ENCODE measurements at places on chromosomes 13 and 19. TPM values are rescaled to one million over a fixed set of nuclear protein-coding genes. Genes with fewer than 3 reads are reported as not detected.
A peak's percentile ranks its signal among the peaks of the same experiment; 100 is the strongest.

DNA sequence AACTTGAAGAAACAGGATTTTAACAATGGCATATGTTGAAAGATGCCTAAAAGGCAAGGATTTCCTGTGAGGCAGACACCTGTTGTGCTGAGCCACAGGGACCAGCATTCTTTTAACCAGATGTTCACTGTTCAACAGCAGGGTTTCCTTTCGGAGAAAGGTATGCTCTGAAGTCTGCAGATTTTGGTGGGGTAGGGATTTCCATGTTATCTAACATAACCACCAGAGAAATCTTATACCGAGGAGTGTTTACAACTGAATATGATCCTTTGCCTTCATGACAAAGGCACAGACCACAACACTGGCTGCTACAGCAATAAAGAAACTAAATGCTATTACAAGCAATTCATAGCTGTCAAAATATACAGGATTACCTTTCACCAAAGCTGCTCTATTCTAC lies 48.1 kb downstream of the MPHOSPH8 start:
- no peak for DNase-seq

DNA sequence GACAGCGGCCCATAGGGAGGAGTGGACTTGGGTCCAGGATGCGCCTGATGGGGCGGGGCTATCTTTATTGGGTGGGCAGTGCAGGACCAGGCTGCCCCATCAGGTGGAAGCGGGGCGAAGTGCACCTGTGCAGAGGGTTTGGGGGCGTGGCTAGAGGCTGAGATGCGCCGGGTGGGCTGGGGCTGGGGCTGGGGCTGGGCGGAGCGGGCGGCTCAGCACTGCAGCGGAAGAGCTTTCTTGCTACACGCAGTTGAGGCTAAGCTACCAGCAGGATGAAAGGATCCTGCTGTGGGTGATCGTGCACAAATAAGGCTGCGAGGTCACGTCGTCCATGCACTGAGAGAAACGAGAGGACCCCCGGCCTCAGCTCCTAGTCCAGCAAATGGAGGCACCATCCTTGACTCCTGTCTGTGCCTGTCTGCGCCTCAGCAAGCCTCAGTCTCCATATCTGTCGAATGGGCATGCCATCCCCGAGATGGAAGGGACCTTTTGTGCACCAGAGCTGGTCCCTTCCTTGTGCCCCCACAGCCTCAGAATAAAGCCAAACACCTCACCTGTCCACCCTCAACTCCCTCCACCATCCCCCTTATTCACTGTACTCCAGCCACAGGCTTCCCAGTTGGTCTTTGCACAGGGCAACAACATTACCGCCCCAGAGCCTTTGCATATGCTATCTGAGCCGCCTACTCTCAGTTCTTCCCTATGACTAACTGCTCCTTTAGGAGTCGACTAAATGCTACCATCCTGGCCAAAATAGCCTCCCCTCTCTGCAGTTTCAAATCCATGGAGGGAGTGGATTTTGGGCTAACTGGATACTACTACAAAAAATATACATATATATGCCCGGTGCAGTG lies 21.0 kb upstream of the HOMER3 start:
- no peak for DNase-seq

- no peak for DNase-seq
Observed at GRCh38 chr13:60398907-60399589, 2.0 kb downstream of the TDRD3 start.

- no peak for DNase-seq
Observed at GRCh38 chr19:30674656-30675055, 302.5 kb downstream of the ZNF536 start.

DNA sequence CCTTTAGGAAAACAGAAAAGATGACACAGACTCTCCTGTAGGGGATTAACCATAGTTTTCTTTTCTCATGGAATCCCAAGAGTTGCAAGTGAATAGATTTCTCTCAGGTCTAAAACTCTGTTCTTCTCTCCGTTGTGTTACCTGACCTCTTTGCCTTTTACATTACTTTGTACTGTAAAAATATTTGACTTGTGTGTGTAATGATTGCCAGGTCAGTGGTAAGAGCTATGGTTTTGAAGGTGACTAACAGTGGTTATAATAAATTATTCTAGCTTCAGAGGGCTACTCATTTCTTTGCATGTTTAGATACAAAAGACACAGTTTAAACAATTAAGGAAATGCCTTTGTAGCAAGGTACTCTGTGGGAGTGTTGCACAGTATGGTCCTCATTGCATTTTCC lies 23.0 kb upstream of the PSG2 start:
- DNase-seq, result no peak

DNA sequence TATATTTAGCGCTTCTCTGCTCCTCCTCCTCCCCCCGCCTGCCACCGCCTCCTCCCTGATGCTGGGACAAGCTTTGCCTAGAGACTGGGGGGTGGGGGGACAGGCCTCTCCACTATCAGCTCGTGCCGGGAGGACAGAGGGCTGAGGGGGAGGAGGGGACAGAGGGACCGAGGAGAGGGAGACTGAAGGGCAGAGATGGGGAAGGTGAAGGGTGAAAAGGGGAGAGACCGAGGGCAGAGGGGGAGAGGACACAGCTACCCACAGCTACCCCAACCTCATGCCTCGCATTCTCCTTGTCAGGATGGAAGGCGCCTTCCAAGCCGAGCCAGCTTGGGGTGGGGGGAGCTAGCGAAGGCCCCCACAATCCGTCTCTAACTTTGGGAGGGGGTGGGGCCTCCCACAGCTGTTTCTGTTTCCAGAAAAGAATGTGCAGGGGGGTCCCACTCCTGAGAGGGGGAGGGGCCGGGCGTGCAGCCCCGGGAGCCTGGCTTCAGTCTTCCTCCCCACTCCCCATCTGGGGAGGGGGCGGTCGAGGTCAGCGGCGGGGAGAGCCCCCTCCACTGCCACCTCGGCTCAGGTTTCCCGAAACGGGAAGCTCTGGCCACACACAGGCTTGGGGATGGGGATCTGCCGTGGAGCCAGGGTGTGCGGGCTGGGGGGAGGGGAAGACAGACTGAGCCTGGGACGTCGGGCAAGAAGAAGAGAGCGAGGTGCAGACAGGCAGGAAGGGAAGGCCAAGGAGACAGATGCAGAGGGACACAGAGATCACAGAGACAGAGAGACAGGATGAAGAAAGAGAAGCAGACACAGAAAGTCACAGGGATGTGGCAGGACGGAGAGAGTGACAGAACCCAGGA lies 1.6 kb downstream of the DACT3 start:
- DNase-seq, result no peak

GRCh38 chr13:57815600-57815999 lies 184.1 kb downstream of the PCDH17 start:
- no peak for DNase-seq

DNA sequence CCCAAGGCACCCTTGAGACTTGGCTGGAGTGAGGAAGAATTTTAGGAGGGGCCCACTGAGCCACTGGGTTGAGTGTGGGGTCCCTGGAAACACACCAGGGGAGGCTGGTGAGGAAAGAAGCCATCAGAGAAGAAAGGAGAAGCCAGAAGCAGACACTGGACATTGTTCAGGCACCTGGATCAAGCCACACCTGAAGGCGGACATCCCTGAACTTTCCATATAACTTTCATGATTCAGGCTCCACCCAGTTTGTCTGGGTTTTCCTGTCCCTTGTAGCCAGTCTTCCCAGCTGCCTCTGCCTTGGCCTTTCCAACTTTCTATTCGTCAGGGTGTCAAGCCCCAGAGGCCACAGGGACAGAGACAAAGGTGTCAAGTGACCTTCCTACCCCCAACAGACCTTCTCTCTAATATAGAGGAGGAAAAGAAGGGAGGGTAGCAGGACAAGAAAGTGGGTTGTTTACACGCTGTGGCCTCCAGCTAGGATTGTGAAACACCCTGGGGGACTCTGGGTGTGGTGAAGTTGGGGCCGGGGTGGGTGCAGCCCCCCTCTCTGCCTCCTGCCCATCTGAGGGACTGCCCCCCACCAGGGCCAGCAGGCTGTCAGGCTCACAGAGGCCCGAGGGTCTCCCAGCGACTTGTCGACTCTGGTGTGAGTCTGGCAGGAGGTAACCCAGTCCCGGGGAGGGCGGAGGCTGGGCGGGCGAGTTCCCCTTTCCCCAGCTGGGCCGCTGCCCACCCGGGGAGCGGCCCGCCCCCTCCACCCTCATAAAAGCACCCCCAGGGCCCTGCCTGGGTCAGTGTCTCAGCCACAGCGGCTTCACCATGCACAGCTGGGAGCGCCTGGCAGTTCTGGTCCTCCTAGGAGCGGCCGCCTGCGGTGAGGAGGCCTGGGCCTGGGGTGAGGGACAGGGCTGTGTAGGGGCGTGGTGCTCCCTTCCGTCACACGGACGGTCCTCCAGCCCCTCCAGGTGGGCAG lies at the start of gene CFD:
TSS of gene CFD (plus strand) at position 797 of the 976 bp plus-strand sequence. CDS start at position 823, 26 bp downstream.
- no peak for DNase-seq

GRCh38 chr19:13099073-13099999 lies 3.3 kb downstream of the LYL1 start:
- DNase-seq, result peak; percentile 69

- no peak for DNase-seq
Observed at GRCh38 chr13:105502193-105502592, 1033.3 kb downstream of the EFNB2 start.

- DNase-seq, result no peak
Observed at GRCh38 chr13:79543883-79544282, 62.9 kb downstream of the NDFIP2 start.

DNA sequence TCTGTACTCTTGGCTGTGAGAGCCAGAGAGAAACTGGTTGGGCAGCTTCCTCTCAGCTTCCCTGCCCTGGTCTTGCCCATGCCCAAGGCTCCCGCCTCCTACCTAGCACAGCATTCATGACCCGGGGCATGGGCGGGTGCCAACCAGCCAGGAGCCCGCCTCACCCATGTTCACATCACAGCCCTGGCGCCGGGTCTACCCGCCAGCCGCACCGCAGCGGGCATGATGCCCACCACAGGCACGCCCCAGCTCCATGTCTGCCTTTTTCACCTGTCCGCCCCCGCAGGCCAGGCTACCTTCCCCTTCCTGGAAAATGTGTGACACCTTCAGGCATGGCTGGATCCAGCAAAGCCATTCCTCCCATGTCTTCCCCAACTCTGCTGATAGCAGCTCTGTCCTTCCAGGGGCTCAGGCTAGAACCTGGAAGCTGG lies 42.1 kb downstream of the PTPRS start:
- no peak for DNase-seq

- DNase-seq, result no peak
Observed at GRCh38 chr13:39210961-39211534, 172.8 kb downstream of the NHLRC3 start.

DNA sequence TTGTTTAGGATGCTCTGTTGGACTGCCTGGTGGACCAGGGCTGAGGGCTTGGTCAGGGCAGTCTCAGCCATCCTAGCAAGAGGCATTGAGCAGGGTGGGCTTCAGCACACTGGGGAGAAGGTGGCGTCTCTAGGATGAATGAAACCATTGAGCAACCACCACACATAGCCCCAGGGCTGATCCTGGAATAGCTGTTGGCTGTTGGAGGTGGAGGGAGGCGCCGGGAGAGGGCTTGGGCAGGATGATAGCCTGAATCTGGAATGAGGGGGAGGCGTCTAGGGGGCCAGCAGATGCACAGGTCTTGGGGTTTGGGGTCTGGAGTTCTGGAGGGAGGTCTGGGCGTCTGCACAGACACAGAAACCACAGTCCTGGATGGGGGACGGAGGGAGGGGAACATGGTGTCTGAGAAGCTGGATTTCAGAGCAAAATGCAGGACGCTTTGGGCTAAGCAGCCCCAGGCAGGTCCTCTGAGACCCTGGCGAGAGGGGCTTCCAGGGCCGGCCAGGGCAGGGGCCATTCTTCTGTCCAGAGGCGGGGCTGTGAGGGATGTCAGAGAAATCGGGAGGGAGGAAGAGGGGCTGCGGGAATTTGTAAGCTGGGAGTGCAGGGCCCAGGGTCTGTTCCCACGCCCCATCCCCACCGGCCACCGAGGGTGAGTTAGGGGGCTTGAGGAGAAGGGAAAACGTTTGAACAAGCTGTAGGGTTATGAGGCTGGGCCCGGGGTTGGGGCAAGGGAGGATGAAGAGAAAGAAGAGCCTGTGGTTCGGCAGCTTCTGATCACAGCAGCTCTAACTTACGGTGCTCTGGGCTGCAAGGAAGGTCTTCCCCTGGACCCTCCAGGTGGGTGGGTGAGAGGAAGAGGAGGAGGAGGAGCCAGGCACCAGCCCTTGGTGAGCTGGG lies 5.2 kb downstream of the TRAPPC5 start:
- DNase-seq, result no peak

GRCh38 chr13:112842343-112842856 lies 126.6 kb upstream of the MCF2L start:
- DNase-seq, result no peak

The CD79A gene
- 27.3 TPM for total RNA-seq

- no peak for DNase-seq
Observed at GRCh38 chr13:107117327-107118012, 549.5 kb upstream of the ARGLU1 start.

The TMC4 gene
- 3.1 TPM for total RNA-seq

The FFAR1 gene
- total RNA-seq, result 1.4 TPM

DNA sequence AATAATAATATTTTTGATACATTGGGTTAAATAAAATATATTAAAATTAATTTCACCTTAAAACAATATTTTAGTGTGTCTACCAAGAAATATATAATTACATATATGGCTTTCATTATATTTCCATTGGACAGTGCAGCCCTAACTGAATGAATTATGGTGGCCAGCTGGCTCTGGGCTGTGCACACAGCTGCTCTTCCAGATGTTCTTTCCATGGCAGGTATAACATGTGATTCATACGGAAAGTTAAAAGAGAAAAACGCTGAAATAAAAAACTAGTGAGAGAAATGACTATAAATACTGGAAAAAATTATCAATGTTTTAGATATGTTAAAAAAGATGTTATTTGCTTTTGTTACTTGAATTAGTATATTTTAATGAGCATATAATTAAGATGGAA lies 216.3 kb downstream of the RGCC start:
- no peak for DNase-seq

GRCh38 chr13:44819245-44819644 lies 170.0 kb downstream of the NUFIP1 start:
- no peak for DNase-seq

- no peak for DNase-seq
Observed at GRCh38 chr19:38921420-38922274, 8.9 kb downstream of the SARS2 start.

The PABPC3 gene
- 0.35 TPM for total RNA-seq

DNA sequence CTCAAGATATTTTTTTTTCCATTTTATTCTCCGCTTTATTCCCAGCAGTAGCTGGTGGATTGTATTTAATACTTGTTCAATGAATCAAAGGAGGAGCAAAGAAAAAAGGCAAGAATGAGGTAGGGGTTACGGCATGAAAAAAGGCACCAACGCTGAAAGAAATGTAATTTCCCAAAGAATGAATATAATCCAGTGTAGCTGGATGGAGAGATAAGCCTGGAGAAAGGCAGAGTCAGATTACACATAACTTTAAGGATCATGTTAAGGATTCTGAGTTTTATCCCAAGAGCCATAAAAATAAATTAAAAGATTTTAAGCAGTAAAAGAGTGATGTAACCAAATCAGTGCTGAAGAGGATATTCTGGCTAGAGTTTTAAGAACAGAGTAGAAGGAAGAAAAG lies 67.7 kb downstream of the RBM26 start:
- no peak for DNase-seq

The SIGLEC11 gene
- total RNA-seq, result not detected

GRCh38 chr19:47778954-47779351 lies 450 bp downstream of the SELENOW start:
- no peak for DNase-seq

The KASH5 gene
- total RNA-seq, result 0.86 TPM

All from T-helper 17 cell (primary cell).